ENCODE measurements at places on chromosomes 4 and X. TPM values are rescaled to one million over a fixed set of nuclear protein-coding genes. Genes with fewer than 3 reads are reported as not detected.

DNA sequence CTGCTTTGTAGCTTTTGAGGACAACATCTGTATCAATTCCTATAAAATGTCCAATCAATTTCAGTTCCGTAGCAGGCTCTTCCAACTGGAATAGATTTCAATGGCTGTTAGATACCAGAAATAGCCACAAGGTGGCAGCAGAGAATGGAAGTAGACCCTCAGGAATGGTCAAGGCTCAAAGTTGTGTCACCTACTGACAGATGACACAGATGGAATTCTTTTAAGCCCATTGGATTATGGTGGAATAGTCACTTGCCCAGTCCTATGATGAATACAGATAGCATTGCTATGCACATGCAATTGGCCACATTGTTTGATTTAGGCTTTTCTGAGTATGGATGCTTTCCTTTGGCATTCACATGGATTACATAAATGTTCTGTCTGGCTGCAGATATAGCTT is 130.4 kb upstream of the RADX start:
- peak; percentile 18 for DNase-seq

GRCh38 chr4:23909671-23910070 is 19.8 kb upstream of the PPARGC1A start:
- no peak for DNase-seq

Gene ADH7
- polyA plus RNA-seq, result 0.10 TPM

DNA sequence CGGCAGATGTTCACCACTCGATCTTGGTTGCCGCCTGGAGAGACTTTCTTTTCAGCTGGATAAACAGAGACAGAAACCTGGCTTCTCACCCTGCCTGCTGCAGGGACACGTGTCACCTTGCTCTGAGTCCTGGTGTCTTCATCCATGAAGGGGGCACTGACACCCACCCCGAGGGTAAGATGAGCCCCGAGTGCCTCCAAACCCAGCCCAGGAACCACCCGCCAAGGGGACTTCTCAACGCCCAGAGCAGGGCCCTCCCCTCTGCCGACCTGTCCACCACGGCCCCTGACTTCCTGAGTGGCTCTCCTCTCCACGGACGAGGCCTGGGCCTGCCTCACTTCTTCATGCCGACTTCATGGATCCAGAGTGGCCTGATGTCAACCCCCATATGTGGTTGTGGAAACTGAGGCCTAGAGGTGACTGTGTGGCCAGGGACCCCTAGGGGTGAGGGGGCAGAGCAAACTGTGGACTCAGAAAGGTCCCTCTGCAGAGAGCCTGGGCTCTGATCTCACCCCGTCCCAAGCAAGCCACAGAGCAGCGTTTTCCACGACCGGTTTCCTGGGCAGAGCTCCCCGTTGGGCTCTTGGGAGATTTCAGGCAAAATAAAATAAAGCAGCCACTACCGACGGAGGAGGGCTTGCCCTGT is 5.1 kb downstream of the ADRA2C start:
- no peak for DNase-seq

- no peak for DNase-seq
Observed at GRCh38 chrX:7109049-7109531, 38.4 kb upstream of the STS start.

GRCh38 chr4:110088670-110089069 is 109.7 kb downstream of the ELOVL6 start:
- DNase-seq, result no peak

- DNase-seq, result no peak
Observed at GRCh38 chr4:152294331-152294730, 241.6 kb downstream of the FBXW7 start.

Measured in right lung (tissue), 10 donors.